ENCODE measurements at places on chromosomes 1 and 21. TPM values are rescaled to one million over a fixed set of nuclear protein-coding genes. Genes with fewer than 3 reads are reported as not detected.

The EPHB2 gene
- 69.1 TPM for total RNA-seq

GRCh38 chr21:16519036-16519435, 789.3 kb downstream of the USP25 start:
- no peak overlapping the region for H3K27ac ChIP-seq
- no peaks in the 10 kb centered on the region for H3K36me3 ChIP-seq
- H3K4me1 ChIP-seq = no peaks in the 10 kb centered on the region
- H3K27me3 ChIP-seq = no peaks in the 10 kb centered on the region
- no peak for DNase-seq
- H3K4me3 ChIP-seq = no peak overlapping the region

DNA sequence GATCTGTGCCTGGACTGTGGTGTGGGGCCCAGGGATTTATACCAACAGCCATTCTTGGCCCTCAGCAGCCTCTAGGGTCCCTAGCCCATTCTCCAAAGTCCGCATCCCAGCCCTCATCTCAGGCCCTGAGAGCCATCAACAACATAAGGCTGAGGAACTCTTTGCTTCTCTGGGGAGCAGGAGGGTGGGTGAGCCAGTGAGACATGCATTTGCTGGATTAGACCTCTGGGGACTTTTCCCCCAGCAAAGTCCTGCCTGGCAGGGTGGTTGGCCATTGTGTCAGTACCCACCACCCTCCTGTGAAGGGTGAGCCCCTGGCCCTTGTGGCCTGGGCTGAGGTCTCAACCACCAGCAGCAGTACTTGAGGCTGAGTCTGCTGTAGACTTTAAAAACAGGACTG, 24.2 kb upstream of the FAM20B start:
- H3K27ac ChIP-seq = no peak overlapping the region
- H3K36me3 ChIP-seq = no peaks in the 10 kb centered on the region
- H3K4me3 ChIP-seq = no peak overlapping the region

DNA sequence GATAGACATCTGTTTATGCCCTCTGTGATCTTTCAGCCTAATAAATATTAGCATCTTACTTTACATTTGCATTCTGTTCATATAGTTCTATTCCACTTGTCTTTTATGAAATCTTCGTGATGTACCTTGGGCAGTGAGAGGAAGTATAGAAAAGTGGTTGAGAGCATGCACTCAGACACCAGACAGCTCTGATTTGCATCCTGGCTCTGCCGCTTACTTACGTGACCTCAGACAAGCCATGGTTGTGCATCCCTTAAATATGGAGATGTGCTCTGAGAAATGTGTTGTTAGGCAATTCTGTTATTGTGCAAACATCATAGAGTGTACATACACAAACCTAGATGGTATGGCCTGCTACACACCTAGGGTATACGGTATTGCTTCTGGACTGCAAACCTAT, 22.9 kb downstream of the OVGP1 start:
- peaks cover 7% of the 10 kb centered on the region for H3K27me3 ChIP-seq
- H3K36me3 ChIP-seq = no peaks in the 10 kb centered on the region
- H3K4me1 ChIP-seq = no peaks in the 10 kb centered on the region
- no peak overlapping the region for H3K4me3 ChIP-seq

- H3K36me3 ChIP-seq = no peaks in the 10 kb centered on the region
- H3K4me3 ChIP-seq = no peak overlapping the region
- H3K27ac ChIP-seq = no peak overlapping the region
- H3K4me1 ChIP-seq = no peaks in the 10 kb centered on the region
- H3K27me3 ChIP-seq = no peaks in the 10 kb centered on the region
These were observed 15.5 kb downstream of the FYB2 start for GRCh38 chr1:56803561-56804156.

- no peaks in the 10 kb centered on the region for H3K27me3 ChIP-seq
- H3K4me1 ChIP-seq = no peaks in the 10 kb centered on the region
- no peak overlapping the region for H3K4me3 ChIP-seq
- H3K27ac ChIP-seq = no peak overlapping the region
These were observed 257.2 kb downstream of the MRPL39 start for GRCh38 chr21:25350056-25350455.

GRCh38 chr1:185656663-185657062, 77.5 kb upstream of the HMCN1 start:
- H3K27ac ChIP-seq = no peak overlapping the region
- no peak for DNase-seq
- no peaks in the 10 kb centered on the region for H3K4me1 ChIP-seq
- no peak overlapping the region for H3K4me3 ChIP-seq
- H3K36me3 ChIP-seq = no peaks in the 10 kb centered on the region
